ENCODE measurements at places on chromosomes 2 and 18.

GRCh38 chr18:13397504-13398163 is 179.1 kb downstream of the LDLRAD4 start:
- DNase-seq = no peak

DNA sequence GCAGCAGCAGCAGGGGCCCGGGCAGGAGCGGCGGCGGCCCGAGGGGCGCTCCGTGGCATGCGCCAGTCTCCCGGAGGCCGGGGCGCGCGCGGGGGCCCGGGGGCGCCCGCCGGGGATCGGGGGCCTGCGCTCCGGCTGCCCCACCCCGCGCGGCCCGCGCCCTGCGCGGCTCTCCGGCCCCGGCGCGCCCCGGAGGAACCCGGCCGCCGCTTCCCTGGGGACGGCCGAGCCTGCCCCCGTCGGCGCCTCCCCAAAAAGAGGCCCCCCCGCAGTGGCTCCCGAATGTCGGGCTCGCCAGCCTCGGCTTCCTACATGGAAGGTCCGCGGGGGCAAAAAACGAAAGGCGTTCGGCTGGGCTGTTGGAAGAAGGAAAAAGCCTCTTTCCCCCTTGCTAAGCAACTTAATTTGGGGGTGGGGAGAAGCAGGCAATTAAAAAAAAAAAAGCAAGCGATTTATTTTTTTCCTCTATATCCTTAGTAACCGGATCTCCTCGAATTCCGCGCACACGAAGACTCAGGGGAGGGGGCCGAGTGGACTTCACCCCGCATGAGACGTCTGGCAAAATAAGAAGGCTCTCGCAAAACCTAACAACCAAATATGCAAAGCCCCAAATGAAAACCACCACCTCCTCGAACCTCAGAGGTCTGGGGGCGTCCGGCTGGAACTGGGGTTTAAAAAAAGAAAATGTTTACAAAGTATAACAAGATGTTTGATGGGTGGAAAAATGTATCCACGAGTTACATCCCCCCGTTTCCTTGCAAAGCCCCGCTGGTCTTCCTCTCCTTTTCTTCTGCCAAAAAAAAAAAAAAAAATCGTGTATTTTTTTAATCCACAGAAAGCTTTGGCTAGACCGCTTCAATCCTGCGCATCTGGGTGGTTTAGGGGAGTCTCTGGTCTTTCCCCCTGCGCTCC is at the start of gene SMAD7:
Gene SMAD7 (minus strand): TSS at position 430 of the 912 bp plus-strand sequence. CDS start 541 bp downstream, outside the sequence.
- no peak for DNase-seq

GRCh38 chr2:74821177-74822126 is 12.5 kb upstream of the HK2 start:
- DNase-seq = no peak

DNA sequence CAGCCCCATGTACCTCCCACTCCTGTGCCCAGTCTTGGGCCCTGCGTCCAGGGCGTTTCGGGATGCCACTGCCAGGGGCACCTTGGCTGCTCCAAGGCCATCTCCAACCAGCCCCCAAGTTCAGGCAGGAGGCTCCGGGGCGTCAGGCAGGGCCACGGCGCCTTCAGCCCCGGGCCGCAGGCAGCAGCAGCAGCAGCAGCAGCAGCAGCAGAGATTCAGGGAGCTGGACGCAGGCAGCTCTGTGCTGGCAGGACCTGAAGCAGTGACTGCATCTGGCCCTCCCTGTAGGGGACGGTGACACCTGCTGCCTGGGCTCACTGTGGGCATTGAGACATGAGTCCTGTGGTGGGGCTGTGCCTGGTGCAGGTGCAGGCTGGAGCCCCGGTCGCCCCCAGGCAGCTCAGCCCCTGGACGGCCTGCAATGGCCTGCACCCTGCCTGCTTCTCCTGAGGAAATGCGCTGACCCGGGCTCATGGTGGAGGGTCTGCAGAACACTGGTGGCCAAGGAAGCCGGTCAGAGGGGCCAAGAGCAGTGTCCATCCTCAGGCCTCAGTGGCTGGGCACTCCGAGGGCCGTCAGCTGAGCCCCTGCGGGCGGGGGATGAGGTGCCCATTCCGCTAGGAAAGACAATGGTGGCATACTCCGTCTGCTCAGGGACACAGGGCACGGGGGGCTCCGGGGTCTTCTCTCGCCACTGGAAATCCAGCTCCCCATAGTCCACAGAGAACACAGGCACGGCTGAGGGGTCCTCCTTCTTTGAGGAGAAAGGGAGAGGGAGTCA is 8.0 kb downstream of the PDCD1 start:
- no peak for DNase-seq

DNA sequence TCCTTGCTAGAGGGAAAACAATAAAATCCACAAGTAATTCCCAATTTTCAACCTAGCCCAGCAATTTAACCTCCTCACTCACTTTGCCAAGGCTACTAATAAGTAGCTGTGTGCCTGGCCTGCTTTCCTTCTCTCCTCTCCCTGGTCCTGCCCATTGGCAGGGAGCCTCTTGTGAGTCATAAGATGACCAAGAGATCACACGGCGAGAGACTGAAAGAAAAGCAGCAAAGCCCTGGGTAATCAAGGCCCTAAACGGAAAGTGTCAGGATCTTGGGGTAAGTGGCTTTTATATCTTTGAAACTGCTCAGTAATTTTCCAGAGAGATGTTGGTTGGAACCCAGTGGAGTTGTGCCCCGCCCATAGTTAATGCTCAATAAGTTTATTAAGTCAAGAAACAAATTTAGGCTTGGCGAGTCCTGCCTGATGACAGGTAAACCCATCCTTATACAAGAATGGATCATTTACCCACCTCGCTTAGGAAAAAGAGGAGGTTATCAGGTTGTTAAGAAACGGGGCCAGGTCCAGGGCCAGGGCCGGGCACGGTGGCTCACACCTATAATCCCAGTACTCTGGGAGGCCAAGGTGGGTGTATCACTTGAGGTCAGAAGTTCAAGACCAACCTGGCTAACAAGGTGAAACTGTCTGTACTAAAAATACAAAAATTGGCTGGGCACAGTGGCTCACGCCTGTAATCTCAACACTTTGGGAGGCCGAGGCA is 10.0 kb upstream of the ADAM17 start:
- DNase-seq = no peak

All from CD4-positive, alpha-beta T cell treated with Interleukin-15 for 4 hours (primary cell).